ENCODE measurements at places on chromosomes 3 and 15. TPM values are rescaled to one million over a fixed set of nuclear protein-coding genes. Genes with fewer than 3 reads are reported as not detected.

- no peaks in the 10 kb centered on the region for H3K4me1 ChIP-seq
- H3K4me3 ChIP-seq, result no peak overlapping the region
- no peak for DNase-seq
- H3K27me3 ChIP-seq, result no peaks in the 10 kb centered on the region
Observed at GRCh38 chr3:158743664-158744566, 11.7 kb upstream of the RARRES1 start.

The EEF1AKMT4 gene
- total RNA-seq, result 11.4 TPM

The GOLGA8S gene
- 0.22 TPM for total RNA-seq

The COL6A5 gene
- 0.02 TPM for total RNA-seq

The COL7A1 gene
- 16.1 TPM for total RNA-seq

The PLSCR2 gene
- total RNA-seq, result 0.39 TPM

DNA sequence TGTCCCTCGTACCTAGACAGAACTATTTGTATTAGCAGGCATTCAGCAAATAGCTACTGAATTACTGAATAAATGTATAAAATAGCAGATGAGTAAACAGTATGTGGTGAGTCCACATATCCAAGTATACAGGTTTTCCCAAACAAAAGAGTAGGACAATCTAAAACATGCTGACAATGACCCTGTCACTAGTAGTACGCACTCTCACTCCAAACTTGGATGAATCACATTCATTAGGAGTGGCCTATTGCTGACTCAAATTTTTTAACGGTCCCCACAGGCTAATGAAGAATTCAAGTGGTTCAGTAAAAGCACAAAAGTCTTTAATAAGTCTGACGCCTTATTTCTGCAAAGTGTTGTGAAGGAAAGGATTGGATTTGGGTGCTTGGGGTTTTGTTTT, 449.3 kb upstream of the THBS1 start:
- H3K27me3 ChIP-seq, result no peaks in the 10 kb centered on the region
- no peak for DNase-seq
- H3K4me1 ChIP-seq, result peaks cover 16% of the 10 kb centered on the region
- no peaks in the 10 kb centered on the region for H3K36me3 ChIP-seq
- no peak overlapping the region for H3K4me3 ChIP-seq
- no peak overlapping the region for H3K27ac ChIP-seq

- H3K4me1 ChIP-seq, result peaks cover 61% of the 10 kb centered on the region
- H3K4me3 ChIP-seq, result peak overlapping the region; percentile 35
- H3K36me3 ChIP-seq, result peaks cover 5% of the 10 kb centered on the region
- H3K27me3 ChIP-seq, result no peaks in the 10 kb centered on the region
Observed at GRCh38 chr15:40445421-40445922, 4.7 kb downstream of the BAHD1 start.

DNA sequence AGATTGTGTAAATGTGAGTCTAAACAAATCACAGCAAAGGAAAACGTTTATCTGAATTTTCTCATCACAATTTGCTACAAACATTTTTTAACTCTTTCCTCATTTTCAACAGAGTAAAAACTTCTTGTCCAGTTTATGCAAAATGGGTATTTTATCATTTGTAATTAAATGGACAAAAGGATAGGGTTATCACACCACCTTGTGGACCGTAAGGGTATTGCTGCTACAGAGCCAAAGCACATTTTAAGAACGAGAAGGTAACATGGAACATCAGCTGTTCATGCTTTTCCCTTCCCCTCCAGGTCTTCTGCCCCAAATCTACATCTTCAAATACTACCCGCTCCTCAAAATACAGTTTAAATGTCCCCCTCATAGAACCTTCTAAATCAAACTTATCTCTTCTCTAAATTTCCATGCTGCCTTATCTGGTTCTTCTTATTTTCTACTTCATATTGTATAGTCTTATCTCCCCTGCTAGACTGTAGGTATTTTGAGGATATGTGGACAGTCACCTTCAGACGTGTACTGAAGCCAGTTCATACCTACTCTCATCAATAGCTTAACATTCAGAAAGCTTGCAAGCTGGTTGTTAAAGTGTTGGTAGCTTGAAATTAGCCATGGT, 12.8 kb upstream of the SETMAR start:
- no peak for DNase-seq
- no peak overlapping the region for H3K4me3 ChIP-seq
- H3K36me3 ChIP-seq, result no peaks in the 10 kb centered on the region
- H3K4me1 ChIP-seq, result peaks cover 3% of the 10 kb centered on the region
- H3K27me3 ChIP-seq, result 0 out of 2 replicates have a peak, but pooled peaks cover 2% of the 10 kb centered on the region

GRCh38 chr15:65945616-65946015, 76.3 kb downstream of the RAB11A start:
- no peaks in the 10 kb centered on the region for H3K27me3 ChIP-seq
- H3K36me3 ChIP-seq, result no peaks in the 10 kb centered on the region
- peak; percentile 45 for DNase-seq

GRCh38 chr3:59607656-59608055, 557.8 kb upstream of the CFAP20DC start:
- H3K27ac ChIP-seq, result no peak overlapping the region
- DNase-seq, result no peak
- H3K4me3 ChIP-seq, result no peak overlapping the region
- no peaks in the 10 kb centered on the region for H3K36me3 ChIP-seq
- 0 out of 2 replicates have a peak, but pooled peaks cover 3% of the 10 kb centered on the region for H3K4me1 ChIP-seq
- no peaks in the 10 kb centered on the region for H3K27me3 ChIP-seq

- no peaks in the 10 kb centered on the region for H3K36me3 ChIP-seq
- no peak overlapping the region for H3K4me3 ChIP-seq
- H3K4me1 ChIP-seq, result peaks cover 34% of the 10 kb centered on the region
Observed at GRCh38 chr3:186644683-186645082, 4.5 kb downstream of the FETUB start.

- H3K36me3 ChIP-seq, result peaks cover 30% of the 10 kb centered on the region
Observed at GRCh38 chr15:99716540-99717095, 16.6 kb downstream of the LYSMD4 start.

The SERPINI2 gene
- not detected for total RNA-seq

GRCh38 chr3:17033516-17034168, 148.9 kb downstream of the PLCL2 start:
- no peak overlapping the region for H3K4me3 ChIP-seq
- peaks cover 22% of the 10 kb centered on the region for H3K4me1 ChIP-seq
- H3K27ac ChIP-seq, result no peak overlapping the region
- H3K27me3 ChIP-seq, result no peaks in the 10 kb centered on the region

GRCh38 chr3:151768393-151768930, 34.7 kb downstream of the AADACL2 start:
- no peaks in the 10 kb centered on the region for H3K36me3 ChIP-seq
- no peaks in the 10 kb centered on the region for H3K4me1 ChIP-seq
- DNase-seq, result no peak
- H3K27ac ChIP-seq, result no peak overlapping the region

Measured in WTC11 (cell line).